ENCODE measurements at places on chromosomes 2 and 18. TPM values are rescaled to one million over a fixed set of nuclear protein-coding genes. Genes with fewer than 3 reads are reported as not detected.

The SLC14A1 gene
- 2.8 TPM for total RNA-seq

The SPP2 gene
- total RNA-seq = not detected

The XDH gene
- not detected for total RNA-seq

DNA sequence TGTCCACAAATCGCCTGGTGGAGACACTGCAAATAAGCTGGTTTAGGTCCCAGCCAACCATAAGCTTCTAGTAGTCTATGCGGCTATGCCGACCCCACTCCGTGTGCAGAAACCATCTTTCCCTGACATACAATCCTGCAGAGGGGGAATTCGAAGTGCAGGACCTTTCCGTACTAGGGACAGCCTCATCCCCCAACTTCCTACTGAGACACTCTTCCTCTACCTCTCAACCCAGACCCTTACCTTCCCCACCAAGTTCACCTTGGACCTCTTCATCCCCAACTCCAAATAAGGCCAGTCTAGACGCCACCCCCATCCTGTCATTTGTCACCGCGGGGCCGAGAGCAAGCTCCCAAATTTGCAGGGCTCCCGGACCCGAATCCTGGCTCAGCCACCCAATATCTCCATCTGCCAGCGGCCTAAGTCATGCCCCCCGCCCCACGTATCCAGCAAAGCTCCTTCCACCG lies 496 bp downstream of the SUCLG1 start:
- no peak for DNase-seq

DNA sequence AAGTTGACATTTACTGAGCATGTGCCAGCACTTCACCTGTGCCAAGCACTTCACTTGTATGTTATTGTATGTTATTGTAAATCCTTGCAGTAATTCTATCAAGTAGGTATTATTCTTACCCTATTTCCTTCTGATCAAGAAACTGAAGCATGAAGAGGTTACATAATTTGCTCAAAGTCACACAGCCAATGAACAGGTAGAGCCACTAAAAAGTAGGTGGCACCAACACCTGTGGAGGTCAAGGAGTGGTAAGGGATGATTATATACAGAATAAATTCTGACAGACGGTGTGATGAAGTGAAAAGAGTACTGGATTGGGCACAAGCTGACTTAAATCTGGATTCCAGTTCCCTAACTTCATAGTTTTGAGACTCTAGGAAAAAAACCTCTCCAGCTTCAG lies 71.0 kb downstream of the SPIRE1 start:
- no peak for DNase-seq

GRCh38 chr2:19914266-19914975 lies 12.6 kb upstream of the TTC32 start:
- DNase-seq = no peak

GRCh38 chr2:45860136-45861121 lies 209.0 kb downstream of the PRKCE start:
- peak; percentile 10 for DNase-seq

- no peak for DNase-seq
Observed at GRCh38 chr2:133360190-133360589, 208.1 kb downstream of the NCKAP5 start.

The ANKRD30B gene
- not detected for total RNA-seq

All from CD4-positive, alpha-beta memory T cell (primary cell).